Kidney (tissue), 22 donors: ENCODE measurements at places on chromosomes 2 and 18. TPM values are rescaled to one million over a fixed set of nuclear protein-coding genes. Genes with fewer than 3 reads are reported as not detected.

- DNase-seq, result no peak
Observed at GRCh38 chr18:67411116-67411515, 105.4 kb downstream of the DSEL start.

GRCh38 chr2:163580757-163581156 is 155.1 kb downstream of the FIGN start:
- no peak for DNase-seq

- no peak for DNase-seq
Observed at GRCh38 chr2:46978723-46979122, 63.1 kb upstream of the MCFD2 start.

DNA sequence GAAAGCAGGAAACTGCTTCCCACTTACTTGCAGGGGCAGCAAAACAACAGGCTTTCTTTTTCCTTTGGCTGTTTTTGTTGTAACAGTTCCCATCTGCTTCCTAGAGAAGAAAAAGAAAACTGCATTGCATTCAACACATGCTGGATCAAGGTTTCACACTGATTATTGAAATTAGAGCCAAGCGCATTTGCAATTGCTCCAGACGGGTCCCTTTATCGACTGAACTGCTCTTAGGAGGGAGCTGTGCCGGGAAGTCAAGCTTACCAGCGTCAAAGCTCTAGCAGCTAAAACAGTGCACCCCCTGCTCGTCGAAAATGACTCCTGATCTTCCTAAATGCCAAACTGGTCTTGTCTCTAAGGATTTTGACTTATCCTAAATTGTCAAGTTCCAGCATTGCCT is 164.0 kb upstream of the SESTD1 start:
- DNase-seq, result peak; percentile 59

DNA sequence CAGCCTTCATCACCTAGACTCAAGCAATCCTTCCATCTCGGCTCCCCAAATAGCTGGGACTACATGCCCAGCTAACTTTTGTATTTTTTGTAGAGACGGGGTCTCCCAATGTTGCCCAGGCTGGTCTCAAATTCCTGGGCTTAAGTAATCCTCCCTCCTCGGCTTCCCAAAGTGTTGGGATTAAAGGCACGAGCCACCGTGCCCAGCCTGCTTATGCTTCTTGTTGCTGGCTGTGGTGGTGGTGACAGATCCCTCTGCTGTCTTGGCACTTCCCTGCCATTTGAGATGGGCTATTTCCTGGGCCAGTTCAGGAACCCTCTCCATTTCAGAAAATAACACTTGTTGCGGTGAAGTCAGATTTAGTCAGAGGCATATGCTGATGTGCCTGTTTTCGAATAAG is 28.8 kb downstream of the GATA6 start:
- no peak for DNase-seq

GRCh38 chr2:65675350-65675749 is 243.0 kb upstream of the SPRED2 start:
- no peak for DNase-seq

DNA sequence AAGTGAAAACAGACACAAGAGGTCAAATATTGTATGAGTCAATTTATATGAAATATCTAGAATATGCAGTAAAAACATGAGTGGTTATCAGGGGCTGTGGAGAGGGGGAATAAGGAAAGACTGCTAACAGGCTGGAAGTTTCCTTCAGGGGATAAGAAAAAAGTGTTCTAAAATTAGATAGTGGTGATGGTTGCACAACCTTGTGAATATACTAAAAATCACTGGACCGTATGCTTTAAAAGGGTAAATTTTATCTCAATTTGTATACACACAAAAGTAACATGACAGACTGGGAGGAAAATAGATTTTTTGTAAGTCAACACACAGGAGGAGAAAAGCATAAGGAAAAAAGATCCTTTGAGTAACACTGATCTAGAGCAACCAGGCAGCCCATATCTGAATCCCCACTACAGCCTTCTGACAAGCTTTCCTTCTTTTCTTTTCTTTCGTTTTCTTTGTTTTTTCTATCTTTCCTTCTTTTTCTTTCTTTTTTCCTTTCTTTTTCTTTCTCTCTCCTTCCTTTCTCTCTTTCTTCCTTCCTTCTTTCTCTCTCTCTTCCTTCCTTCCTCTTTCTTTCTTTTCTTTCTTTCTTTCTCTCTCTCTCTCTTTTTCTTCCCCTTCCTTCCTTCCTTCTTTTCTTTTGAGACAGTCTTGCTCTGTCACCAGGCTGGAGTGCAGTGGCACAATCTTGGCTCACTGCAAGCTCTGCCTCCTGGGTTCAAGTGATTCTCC is 95.4 kb downstream of the AAK1 start:
- no peak for DNase-seq

DNA sequence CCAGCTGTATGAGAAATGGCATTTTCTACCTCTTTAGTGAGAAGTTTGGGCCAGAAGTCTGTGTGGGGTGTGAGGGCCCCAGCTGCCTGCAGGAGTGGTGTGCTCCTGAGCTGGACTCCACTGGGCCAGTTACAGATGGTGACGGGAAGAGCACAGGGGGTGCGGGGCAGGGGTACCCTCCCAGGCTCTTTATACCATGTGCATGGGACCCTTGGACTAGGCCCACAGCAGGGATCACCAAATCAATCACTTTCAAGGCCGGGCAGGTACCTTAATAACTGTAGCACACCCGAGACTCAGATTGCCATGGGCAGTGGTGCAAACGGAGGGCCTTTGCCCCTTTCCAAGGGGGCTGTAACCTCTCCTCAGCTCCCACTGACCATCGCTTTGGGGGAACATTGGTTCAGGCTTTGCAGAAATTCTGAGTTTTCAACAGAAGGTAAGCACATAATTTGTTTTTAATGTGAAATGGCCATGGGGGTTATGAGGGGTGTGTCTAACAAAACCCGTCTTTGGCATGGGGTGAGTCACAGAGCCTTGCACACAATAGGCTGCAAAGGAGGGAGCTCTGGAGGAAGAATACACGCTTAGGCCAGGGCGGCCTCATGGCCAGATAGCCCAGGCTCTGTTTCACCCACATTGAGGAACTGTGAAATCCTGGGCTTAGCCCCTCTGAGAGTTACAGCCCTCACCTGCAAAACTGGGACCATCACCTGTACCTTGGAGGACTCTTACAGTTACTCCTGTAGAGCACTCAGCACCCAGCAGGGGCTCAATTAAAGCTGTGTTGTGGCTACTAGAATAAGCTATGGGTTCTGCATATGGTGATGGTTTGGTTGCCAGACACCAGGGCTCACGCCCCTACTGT is 141.0 kb upstream of the BCL2L11 start:
- DNase-seq, result no peak

- peak; percentile 87 for DNase-seq
Observed at GRCh38 chr18:48842259-48843061, 108.3 kb downstream of the SMAD7 start.

DNA sequence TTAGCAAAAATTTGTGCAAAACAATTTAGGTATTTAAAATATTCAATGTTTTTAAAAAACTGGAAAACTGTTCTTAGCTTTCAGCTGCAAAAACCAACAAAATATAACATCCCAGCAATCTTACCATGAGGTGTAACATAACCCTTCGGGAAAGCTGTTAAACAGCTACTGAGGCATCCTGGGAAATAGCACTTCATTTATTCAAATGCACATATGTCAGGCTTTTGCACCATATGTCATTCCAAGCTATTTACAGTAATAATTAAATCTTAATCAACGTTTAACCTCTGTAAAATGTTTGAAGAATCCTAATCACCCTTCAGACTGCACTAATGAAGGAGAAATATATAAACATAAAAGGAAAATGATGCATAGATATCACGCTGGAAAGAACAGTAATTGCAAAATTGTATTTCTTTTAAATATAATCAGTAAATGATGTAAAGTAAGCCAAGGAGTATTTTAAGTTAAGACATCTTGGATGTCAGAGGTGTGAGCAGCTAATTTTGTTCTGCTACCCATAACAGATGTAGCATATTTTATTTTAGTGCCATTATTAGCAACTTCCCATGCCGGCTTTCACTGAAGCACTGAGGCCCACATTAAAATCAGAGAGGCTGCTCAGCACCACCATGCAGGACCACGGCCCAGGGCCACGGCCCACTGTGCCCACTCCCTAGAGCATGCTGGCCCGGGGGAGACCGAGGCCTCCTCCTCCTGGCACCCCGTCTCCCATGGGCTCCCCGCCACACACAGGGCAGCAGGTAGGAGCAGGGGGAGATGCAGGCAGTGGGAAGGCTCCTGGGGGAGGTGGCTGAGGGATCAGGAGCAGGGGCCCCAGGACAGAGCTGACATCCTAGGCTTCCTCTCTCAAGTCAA is 30.9 kb downstream of the EMX1 start:
- no peak for DNase-seq

GRCh38 chr2:131588152-131588873 is 60.6 kb downstream of the CCDC74A start:
- no peak for DNase-seq

GRCh38 chr2:100142393-100142792 is at the start of gene AFF3:
AFF3 (minus strand) TSS chr2:100142590; CDS start chr2:100104454, 38,136 bp downstream.
- no peak for DNase-seq

DNA sequence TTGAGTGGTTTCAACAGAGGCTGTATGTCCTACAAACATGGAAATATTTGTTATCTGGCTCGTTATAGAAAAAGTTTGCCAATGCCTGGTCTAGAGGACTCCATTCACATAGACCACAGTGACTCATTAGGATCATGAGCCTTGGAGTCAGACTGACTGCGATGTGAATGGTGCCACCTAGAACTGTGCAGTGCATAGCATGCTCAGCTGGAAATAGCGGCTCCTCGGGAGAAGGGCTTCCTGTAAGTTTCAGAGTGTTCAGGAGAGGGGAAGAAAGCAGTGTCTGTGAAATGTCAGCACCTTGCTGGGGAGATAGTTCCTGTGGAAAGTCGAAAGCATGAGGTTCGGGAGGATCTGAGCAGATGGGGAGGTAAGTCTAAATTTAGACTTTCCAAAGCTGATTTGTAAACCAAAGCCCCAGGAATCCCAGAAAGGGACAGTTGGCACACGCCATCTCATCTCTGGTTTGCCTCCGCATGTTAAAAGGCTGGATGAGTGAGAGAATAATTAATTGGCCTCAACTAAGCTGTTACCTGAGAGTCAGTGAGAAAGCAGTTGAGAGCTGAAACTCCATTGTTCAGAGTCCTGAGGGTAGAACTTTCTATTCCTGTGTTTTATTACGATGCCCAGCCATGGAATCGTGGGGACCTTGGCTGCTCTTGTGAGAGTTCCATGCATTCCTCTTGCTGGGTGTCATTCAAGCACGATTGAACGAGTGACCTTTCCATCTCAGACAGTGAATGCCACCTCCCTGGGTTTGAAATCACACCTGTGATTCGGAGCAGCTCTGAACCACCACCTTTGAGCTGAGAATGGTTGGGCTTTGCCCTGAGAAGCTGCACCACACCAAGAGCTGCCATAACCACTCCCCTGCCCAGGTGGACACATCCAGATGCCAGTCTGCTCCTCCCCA is 99.5 kb downstream of the MAPK4 start:
- no peak for DNase-seq

Gene SESTD1
- 93.5 TPM for total RNA-seq

Gene FAM124B
- 2.0 TPM for total RNA-seq

Gene ALPP
- not detected for total RNA-seq

Gene PLGLB2
- not detected for total RNA-seq

Gene TTC21B
- total RNA-seq, result 15.2 TPM

Gene IL1A
- 0.13 TPM for total RNA-seq

Gene GPR155
- total RNA-seq, result 7.6 TPM
